ENCODE measurements at places on chromosomes 2 and 18.

GRCh38 chr2:26915316-26915715 lies 55.1 kb upstream of the MAPRE3 start:
- no peak for DNase-seq

DNA sequence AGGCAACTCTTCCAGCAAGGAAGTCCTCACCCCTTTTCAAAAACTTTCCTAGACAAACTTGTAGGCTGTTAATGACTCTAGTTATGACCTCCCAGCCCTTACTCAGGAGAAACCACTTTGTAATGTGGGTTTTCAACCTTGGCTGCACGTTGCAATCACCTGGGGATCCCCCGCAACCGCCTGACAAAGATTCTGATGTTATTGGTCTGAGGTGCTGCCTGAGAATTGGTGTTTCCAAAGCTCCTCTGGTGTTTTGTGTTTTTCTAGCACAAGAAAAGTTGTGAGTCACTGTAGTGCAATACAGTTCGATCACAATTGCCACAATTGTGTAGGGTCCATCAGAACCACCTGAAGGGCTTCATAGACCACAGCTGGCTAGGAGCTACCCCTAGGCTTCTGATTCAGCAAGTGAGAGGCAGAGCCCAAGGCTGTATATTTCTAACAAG lies 121.6 kb downstream of the SP100 start:
- DNase-seq, result no peak

DNA sequence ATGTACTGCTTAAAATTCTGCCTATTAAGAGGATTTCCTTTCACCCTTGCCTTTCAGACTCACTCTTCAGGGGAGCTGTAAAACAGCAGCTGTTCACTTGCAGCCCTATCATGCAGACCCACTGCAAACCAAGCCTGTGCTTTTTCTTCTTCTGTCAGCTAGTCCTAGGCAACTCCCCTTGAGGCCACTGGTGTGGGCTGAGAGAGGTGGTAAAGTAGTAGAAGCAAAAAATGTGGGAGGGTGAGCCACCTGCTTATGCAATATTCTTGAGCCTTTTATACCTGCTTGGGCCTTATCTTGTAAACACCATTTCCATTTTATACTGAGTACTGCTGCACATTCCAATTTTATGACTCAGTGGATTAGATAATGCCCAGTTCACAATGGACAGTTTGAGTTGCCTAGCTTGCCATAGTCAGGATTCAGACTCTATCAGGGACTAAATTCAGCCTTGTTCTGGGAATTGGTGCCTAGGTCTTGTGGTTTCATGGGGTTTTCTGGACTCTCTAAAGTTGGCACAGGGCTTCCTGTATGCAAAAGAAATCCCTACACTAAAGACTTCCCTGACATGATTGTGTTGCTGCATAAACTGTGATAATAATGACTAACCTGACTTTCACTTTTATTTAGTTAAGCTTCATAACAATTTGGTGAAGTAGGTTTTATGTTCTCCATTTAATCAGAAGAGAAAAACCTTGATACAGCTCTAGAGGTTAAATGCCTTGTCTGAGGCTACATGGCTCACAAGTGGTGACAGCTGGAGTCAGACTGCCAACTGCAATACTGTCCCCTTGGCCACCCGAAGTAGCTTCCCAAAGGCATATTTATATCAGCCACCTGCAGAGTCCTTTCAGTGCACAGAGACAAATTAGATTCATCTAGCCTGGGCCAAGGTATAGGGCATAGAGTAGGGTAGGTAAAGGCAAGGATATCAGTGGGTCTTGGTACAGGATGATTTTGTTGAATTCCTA lies 47.4 kb upstream of the KDM3A start:
- DNase-seq, result peak; percentile 54

- DNase-seq, result no peak
These were observed 96.2 kb upstream of the B3GNT7 start for GRCh38 chr2:231299267-231299666.

DNA sequence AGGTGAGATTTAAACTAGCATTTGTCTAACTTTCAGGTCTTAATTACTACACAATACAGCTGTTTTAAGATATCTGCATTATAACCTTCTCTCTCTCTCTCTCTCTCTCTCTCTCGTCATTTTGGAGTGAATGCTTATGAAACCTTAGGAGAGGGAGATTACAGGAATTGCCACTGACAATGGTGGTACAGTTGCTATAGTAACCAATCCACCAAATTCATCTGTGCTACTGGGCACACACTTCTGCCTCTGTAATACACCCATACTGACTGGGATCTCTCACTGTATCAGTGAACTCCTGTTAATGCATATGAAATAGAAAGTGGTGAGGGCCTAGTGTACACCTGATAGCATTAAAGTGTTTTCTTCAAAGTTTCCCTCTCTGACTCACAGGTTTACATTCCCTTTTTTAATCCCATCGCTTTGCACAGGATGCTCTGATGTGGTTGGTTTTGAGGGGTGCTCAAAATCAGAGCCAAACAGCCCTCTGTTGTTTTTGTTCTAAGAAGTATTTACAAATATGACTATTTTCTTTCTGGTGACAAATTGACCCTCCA lies 13.1 kb downstream of the KLHL14 start:
- DNase-seq, result no peak

DNA sequence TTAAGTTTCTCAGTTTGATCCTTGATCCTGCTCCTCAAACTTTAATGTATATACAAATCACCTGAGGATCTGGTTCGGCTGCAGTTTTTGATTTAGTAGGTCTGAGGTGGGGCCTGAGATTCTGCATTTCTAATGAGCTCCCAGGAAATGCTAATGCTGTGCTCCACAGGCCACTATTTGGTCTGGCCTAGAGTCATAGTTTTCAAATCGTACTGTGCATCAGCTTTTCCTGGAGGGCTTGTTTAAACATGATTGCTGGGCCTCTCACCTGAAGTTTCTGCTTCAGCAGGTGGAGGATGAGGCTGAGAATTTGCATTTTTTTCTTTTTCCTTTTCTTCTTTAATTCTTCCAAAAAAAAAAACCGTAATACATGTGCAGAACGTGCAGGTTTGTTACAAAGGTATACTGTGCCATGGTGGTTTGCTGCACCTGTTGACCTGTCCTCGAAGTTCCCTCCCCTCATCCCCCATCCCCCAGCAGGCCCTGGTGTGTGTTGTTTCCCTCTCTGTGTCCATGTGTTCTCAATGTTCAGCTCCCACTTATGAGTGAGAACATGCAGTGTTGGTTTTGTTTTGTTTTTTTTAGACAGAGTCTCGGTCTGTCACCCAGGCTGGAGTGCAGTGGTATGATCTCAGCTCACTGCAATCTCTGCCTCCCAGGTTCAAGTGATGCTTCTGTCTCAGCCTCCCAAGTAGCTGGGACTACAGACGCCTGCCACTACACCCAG lies 42.2 kb upstream of the CD28 start:
- DNase-seq, result no peak

- DNase-seq, result peak; percentile 29
These were observed 27.9 kb downstream of the COL3A1 start for GRCh38 chr2:189002079-189002478.

DNA sequence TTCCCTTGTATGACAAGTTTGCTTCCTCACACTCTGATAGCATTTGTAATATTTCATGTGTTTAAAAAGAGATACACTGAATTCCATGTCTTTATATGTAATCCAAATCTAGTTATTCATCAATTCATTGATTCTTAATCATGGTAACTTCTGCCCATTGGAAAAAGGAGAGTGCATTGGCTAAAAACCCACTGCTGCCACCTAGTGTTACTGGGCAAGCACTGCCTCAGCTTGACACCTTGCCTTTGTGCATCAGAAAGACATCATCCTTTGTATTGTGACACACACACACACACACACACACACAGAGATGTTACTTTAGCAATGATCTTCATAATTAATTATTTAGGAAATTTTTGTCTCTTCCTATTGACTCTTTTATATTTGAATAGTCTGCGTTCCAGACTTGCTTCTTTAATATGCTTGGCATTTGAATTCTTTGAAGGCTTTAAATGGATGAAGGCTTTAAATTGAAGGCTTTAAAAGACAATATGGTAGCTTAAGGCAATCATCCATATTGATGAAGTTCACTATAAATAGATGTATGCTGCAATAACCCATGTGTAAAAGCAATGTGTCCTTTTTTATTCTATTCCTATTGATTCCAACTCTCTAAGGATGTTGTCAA lies 414.2 kb upstream of the CHST9 start:
- DNase-seq, result peak; percentile 65

- DNase-seq, result no peak
These were observed 196.3 kb downstream of the DCDC2C start for GRCh38 chr2:3899536-3900155.

- no peak for DNase-seq
These were observed 184.9 kb downstream of the GLI2 start for GRCh38 chr2:120920454-120921148.

- peak; percentile 23 for DNase-seq
These were observed 155.7 kb downstream of the RDH14 start for GRCh38 chr2:18404708-18405107.

DNA sequence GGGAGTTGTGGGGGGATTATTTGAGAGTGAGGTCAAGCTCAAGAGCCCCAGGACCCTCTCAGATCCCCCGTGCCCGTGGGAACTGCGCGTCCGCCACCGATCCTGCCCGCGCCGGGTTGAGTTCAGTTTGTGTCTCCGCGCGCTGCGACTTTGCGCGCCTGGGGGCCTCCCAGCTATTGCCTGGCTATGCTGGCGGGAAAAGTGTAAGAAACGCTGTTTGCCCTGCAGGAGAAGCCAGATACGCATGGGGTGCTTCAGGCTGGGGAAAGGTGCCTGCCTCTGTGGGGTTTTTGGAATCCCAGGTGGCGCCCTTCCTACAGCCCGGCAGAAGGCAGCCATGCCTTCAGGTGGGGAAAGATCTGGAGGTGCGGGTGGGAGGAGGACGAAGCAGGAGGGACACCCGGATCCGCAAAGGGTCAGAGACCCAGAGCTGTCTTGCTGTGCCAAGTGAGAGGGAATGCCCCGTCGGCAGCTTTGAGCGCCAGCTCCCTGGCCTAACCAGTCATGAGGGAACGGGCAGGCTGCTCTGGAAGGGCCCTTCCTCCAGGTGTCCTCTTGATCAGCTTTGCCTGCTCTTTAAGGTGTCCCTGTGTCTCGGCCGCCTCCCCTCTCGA lies 22.5 kb downstream of the TEX44 start:
- no peak for DNase-seq

GRCh38 chr2:31467426-31467825 lies 52.9 kb upstream of the XDH start:
- DNase-seq, result no peak

DNA sequence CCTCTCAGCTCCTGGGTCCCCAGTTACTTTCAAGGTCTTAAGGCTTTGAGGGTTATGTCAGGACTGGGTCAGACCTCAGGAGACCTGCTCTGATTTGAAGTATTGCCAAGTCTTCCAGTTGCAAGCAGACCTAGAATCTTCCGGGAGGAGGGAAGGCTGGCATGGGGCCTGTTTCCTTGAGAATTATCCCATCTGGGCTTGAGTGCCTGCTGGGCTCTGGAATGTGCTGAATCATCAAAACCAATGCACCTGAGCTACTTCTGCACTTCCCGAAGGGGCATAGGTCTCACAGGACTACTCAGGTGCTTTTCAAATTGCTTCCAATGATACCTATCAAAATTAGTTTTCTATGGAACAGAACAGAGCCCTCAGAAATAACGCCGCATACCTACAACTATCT lies 327.3 kb downstream of the XIRP2 start:
- DNase-seq, result no peak

- DNase-seq, result no peak
These were observed 13.2 kb upstream of the KLHL30 start for GRCh38 chr2:238125127-238125885.

GRCh38 chr18:67926929-67927864 lies 410.7 kb upstream of the DSEL start:
- no peak for DNase-seq
